Type B pancreatic cell (in vitro differentiated cells): ENCODE measurements at places on chromosomes 6 and 20. TPM values are rescaled to one million over a fixed set of nuclear protein-coding genes. Genes with fewer than 3 reads are reported as not detected.

DNA sequence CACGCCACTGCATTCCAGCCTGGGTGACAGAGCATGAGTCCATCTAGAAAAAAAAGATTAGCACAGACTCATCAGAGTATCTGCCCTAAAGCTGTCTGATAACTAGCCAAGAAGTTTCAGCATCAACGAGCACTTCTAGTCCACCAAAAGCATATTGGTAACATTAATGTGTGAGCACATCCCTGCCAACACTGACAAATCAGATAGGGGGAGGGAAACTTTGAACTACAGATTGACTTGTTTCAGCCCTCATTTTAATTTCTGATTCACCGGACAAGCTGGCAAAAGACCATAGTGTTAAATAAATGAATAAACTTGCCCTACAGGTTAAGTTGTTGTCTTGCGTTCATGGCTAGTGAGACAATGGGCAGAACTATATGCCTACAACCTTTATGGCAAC lies 7.7 kb upstream of the SEC63 start:
- H3K4me3 ChIP-seq: no peak overlapping the region
- no peak overlapping the region for H3K27ac ChIP-seq
- no peak for DNase-seq
- H3K4me1 ChIP-seq: peaks cover 4% of the 10 kb centered on the region
- no peaks in the 10 kb centered on the region for H3K36me3 ChIP-seq
- no peaks in the 10 kb centered on the region for H3K27me3 ChIP-seq

GRCh38 chr6:154491567-154492470 lies 18.7 kb downstream of the CNKSR3 start:
- DNase-seq: no peak
- H3K27me3 ChIP-seq: no peaks in the 10 kb centered on the region
- peaks cover 17% of the 10 kb centered on the region for H3K36me3 ChIP-seq
- no peak overlapping the region for H3K27ac ChIP-seq
- no peak overlapping the region for H3K4me3 ChIP-seq

- H3K4me3 ChIP-seq: peak overlapping the region; percentile 97
- H3K36me3 ChIP-seq: peaks cover 34% of the 10 kb centered on the region
- no peaks in the 10 kb centered on the region for H3K27me3 ChIP-seq
Measured at GRCh38 chr20:59031564-59032022, 542 bp downstream of the ATP5F1E start.

GRCh38 chr6:104301951-104302350 lies 557.8 kb downstream of the HACE1 start:
- no peak for DNase-seq
- peaks cover 6% of the 10 kb centered on the region for H3K4me1 ChIP-seq
- peaks cover 12% of the 10 kb centered on the region for H3K27me3 ChIP-seq
- H3K27ac ChIP-seq: no peak overlapping the region
- H3K4me3 ChIP-seq: no peak overlapping the region
- no peaks in the 10 kb centered on the region for H3K36me3 ChIP-seq

DNA sequence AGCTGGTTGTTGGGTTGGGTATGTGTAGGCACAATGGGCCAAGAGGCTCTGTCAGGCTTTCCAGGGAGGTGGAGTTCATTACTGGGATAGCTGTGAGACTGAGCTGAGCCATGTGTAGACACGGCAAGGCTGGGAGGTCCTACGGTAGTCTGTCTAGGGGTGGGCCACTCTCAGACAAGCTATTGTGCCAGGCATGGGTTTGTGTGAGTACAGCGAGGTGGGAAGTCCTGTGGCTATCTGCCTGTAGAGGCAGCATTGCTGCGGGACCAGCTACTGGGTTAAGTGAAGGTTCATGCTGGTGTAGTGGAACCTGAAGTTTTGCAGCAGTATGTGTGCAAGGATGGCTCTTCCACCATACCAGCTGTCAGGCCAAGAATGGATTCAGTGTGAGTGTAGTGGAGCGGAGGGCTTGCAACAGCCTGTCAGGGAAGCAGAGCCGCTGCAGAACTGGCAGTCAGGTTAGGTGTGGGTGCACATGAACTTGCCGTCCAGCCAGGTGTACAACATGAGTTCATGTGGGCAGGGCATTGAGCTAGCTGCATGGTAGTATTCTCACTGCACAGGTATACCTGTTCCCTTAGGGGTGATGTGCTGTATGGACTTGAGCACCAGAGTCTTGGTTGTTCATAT lies 78.0 kb upstream of the CENPW start:
- H3K4me1 ChIP-seq: no peaks in the 10 kb centered on the region
- H3K27me3 ChIP-seq: no peaks in the 10 kb centered on the region
- peaks cover 14% of the 10 kb centered on the region for H3K36me3 ChIP-seq
- H3K4me3 ChIP-seq: no peak overlapping the region
- no peak for DNase-seq

- H3K36me3 ChIP-seq: no peaks in the 10 kb centered on the region
- no peaks in the 10 kb centered on the region for H3K4me1 ChIP-seq
- peak; percentile 76 for DNase-seq
Measured at GRCh38 chr6:7723041-7723447, 2.9 kb upstream of the BMP6 start.

DNA sequence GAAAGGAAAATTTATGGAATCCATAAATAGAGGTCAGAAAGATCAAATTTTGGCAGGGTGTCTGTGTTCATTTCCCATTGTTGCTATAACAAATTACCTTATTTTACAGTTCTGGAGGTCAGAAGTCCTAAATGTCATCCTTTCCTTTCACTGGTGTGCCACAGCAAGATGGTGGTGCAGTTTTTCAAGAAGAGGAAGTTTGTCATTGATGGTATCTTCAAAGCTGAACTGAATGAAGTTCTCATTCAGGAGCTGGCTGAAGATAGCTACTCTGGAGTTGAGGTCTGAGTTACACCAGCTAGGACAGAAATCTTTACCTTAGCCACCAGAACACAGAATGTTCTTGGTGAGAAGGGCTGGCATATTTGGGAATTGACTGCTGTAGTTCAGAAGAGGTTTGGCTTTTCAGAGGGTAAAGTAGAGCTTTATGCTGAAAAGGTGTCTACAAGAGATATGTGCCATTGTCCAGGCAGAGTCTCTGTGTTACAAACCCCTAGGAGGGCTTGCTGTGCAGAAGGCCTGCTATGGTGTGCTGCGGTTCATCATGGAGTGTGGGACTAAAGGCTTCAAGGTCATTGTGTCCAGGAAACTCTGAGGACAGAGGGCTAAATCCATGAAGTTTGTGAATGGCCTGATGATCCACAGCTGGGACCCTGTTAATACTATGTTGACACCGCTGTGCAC lies 7.2 kb upstream of the CCNC start:
- H3K4me1 ChIP-seq: no peaks in the 10 kb centered on the region
- no peak for DNase-seq
- peaks cover 49% of the 10 kb centered on the region for H3K27me3 ChIP-seq
- no peaks in the 10 kb centered on the region for H3K36me3 ChIP-seq

DNA sequence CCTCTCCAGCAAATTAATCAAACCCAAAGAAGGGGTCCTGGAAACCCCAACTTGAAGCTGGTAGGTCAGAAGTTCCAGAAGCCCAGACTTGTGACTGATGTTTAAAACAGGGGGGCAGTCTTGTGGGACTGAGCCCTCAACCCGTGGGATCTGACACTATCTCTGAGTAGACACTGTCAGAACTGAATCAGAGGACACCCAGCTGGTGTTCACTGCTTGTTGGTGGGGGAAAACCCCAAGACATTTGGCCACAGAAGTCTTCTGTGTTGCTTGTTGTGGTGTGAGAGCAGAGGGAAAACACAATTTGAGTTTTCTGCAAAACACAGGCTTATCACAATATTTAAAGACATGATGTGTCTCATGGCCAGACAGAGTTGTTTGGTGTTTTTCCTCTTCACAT lies 29.9 kb downstream of the KIF13A start:
- peaks cover 4% of the 10 kb centered on the region for H3K4me1 ChIP-seq
- no peak for DNase-seq
- no peak overlapping the region for H3K4me3 ChIP-seq
- no peak overlapping the region for H3K27ac ChIP-seq
- no peaks in the 10 kb centered on the region for H3K27me3 ChIP-seq

DNA sequence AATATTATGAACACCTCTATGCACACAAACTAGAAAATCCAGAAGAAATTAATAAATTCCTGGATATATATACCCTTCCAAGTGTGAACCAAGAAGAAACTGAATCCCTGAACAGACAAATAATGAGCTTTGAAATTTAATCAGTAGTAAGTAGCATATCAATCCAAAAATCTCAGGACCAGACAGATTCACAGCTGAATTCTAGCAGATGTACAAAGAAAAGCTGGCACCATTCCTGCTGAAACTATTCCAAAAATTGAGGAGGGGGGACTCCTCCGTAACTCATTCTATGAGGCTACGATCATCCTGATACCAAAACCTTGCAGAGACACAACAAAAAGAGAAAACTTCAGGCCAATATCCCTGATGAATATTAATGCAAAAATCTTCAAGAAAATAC lies 67.0 kb upstream of the PDE7B start:
- H3K4me3 ChIP-seq: no peak overlapping the region
- H3K27me3 ChIP-seq: peaks cover 3% of the 10 kb centered on the region
- no peak overlapping the region for H3K27ac ChIP-seq
- no peaks in the 10 kb centered on the region for H3K36me3 ChIP-seq

The BRD2 gene
- total RNA-seq: 212 and 241 TPM in 2 replicates

The OR2W1 gene
- total RNA-seq: not detected in 2 replicates

The IL17F gene
- total RNA-seq: not detected in 2 replicates

The PCK1 gene
- total RNA-seq: 2.3 and 4.7 TPM in 2 replicates

The DLK2 gene
- 3.3 and 3.4 TPM in 2 replicates for total RNA-seq

The KCNQ2 gene
- total RNA-seq: 4.4 and 47.3 TPM in 2 replicates

The RIPOR3 gene
- total RNA-seq: 1.9 and 5.1 TPM in 2 replicates

The BTNL2 gene
- total RNA-seq: not detected in 2 replicates
